ENCODE measurements at places on chromosomes 3 and 15. TPM values are rescaled to one million over a fixed set of nuclear protein-coding genes. Genes with fewer than 3 reads are reported as not detected.

DNA sequence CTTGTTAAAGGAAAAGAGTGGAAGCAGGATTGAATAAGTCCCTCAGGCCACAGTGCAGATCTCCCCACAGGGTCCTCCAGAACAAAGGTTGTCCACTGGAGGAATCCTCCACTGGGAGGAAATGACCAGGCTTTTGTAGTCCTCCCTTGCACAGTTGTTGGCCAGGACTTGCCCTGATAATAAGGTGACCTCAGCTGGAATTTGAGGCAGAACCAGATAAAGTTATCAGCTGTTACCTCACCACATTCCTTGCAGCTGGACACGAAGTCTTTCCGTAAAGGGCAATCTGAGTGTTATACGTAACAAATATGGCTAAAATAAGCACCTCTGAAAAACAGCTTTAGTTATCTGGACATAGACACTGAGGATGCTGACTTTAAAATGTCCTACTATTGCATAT, 83.5 kb upstream of the NAALADL2 start:
- no peak for DNase-seq

- DNase-seq, result no peak
Observed at GRCh38 chr3:167493244-167493643, 19.4 kb upstream of the SERPINI2 start.

GRCh38 chr3:47865192-47865591, 62.3 kb downstream of the DHX30 start:
- no peak for DNase-seq

FYCO1 gene
- total RNA-seq, result 13.7 TPM

SQOR gene
- 52.5 TPM for total RNA-seq

MBNL1 gene
- total RNA-seq, result 712 TPM

All from hematopoietic multipotent progenitor cell (in vitro differentiated cells).